ENCODE measurements at places on chromosomes 3 and 15. TPM values are rescaled to one million over a fixed set of nuclear protein-coding genes. Genes with fewer than 3 reads are reported as not detected.

The SPCS1 gene
- 72.5 TPM for total RNA-seq

DNA sequence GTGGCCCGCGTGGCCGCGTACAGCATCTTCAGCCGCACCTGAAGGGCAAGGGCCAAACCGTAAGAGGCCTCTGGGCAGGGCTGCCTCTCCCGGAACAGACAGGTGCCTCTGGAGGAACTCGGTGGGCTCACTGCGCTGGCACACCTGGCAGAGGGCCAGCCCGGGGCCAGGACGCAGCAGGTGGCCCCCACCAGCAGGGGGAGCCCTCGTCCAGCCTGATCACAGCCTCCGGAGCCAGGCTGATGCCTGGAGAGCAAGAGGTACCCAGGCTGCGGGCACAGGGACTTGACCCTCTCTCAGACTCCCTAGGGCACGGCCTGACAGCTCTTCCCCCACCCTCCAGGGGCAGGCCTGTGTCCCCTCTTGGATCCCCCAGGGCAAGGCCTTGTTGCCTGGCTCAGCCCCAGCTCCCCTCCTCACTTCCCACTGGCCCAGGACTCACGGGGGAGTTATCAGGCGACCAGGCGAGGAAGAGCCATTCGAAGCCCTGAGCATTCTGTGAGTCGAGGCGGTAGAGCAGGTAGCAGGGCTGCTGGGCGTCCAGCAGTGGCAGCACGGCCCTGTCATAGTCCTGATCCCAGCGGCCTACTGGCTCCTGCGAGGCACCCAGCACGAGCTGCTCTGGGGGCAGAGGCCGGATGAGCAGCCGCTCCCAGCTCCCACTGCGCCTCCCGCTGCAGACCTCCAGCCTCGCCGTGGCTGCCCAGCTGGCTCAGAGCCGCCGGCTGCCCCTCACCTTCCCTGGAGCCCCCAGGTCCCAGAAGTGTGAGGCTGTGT, 6.2 kb upstream of the TLR9 start:
- DNase-seq, result peak; percentile 45

GRCh38 chr3:33030802-33031201, 66.1 kb downstream of the GLB1 start:
- no peak for DNase-seq

The CALML4 gene
- total RNA-seq, result 0.82 TPM

DNA sequence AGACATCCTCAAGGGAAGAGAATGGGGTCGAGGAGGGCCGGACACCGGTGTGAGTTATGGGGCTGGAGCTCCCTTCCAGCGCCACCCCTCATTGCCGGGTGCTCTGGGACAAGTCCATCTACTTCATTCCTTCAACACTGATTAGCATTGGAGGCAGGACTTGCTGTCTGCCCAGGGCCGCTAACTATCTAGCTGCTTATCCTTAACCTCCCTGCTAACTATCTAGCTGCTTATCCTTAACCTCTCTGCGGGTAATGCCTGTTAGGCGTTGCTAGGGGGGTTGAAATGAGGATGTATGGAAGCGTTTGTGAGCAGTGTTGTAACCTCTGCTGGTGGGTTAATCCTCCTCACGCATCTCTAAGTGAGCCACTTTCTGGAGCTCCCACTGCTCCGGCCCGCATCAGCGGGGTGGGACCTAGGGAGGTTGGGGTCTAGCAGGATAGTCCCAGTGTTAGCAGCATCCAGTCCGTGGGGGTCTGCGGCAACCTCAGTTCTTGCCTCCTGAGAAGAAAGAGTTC, 10.9 kb upstream of the CHAC1 start:
- DNase-seq, result no peak

- peak; percentile 42 for DNase-seq
These were observed 59.4 kb downstream of the TMEM44 start for GRCh38 chr3:194573680-194574437.

DNA sequence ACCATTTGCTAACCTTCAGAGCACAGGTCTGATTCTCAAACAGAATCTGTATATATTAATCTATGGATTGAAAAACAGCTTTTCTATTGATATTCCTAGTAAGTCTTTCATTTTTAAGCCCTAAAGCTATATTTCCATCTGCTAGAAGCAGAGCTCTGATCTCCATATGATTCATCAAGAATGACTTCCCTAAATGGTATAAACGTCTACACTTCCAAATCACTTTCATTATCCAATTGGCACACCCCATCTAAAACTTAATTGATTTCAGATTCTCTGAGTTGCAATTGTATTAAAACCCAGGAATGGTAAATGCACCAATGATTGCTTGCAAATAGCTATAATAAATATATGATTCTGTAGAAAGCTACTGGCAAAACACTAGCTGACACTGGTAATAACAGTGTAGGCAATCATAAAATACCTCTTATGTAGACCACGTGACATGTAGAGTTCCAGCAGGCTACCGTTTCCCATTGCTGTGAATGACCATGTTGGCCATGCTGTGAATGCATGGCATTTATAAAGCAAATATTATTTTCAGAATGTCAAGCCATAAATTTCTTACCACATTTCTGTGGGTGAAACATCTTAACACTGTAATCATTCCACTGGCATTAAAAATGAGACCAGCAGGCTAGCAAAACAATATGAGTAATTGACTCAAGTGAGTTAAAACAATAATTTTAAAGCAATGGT, 226.0 kb downstream of the ZMAT3 start:
- DNase-seq, result peak; percentile 61

The MYD88 gene
- total RNA-seq, result 4.1 TPM

GRCh38 chr3:141994856-141995255, 118.4 kb downstream of the ATP1B3 start:
- DNase-seq, result no peak

All from MG63 (cell line).